Liver (tissue), 10 donors: ENCODE measurements at places on chromosomes 6 and 20. TPM values are rescaled to one million over a fixed set of nuclear protein-coding genes. Genes with fewer than 3 reads are reported as not detected.

ULBP2 gene
- 0.14 TPM for total RNA-seq

PTGIS gene
- 2.4 TPM for total RNA-seq

C2 gene
- 354 TPM for total RNA-seq

CLVS2 gene
- total RNA-seq, result 0.25 TPM

PRDM1 gene
- 0.37 TPM for total RNA-seq

LST1 gene
- total RNA-seq, result 24.6 TPM

SLC22A16 gene
- 0.08 TPM for total RNA-seq

SSTR4 gene
- total RNA-seq, result not detected

DNA sequence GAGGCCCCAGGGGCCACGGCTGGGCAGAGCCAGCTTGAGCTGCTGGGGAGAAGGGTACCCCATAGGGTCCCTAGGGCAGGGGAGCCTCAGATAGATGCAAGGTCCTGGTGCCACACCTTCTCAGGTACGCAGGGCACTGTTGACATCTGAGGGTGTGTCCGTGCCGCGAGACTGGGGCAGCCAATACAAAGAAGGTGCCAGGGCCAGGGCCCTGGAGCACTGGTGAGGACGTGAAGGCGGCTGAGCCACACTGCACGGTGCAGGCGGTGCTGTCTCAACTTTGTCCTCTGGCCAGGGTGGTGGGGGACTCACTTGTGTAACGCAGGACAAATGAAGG is 649 bp upstream of the LRRC73 start:
- DNase-seq, result no peak
- peaks cover 6% of the 10 kb centered on the region for H3K4me1 ChIP-seq
- H3K27ac ChIP-seq, result no peak overlapping the region
- H3K4me3 ChIP-seq, result no peak overlapping the region

DNA sequence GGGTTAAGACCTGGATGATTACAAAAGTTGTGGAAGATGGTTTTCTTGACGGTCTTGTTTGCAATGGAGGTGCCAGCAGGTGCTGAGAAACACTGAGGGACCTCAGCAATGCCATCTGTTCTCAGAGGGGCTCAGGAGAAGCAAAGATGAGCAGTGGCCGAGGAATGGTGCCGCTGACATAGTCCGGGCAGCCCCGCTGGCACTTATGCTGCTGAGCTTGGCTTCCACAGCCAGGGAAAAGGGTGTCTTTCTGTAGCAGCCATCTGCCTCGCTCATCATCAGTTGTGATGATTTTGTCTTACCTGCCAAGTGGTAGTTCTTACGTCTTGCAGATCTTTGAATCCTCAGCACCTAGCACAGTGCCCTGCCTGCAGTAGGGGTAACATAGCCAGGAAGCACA is 55.7 kb downstream of the PPP1R14C start:
- H3K27ac ChIP-seq, result no peak overlapping the region
- DNase-seq, result no peak
- H3K27me3 ChIP-seq, result no peaks in the 10 kb centered on the region
- H3K36me3 ChIP-seq, result no peaks in the 10 kb centered on the region

DNA sequence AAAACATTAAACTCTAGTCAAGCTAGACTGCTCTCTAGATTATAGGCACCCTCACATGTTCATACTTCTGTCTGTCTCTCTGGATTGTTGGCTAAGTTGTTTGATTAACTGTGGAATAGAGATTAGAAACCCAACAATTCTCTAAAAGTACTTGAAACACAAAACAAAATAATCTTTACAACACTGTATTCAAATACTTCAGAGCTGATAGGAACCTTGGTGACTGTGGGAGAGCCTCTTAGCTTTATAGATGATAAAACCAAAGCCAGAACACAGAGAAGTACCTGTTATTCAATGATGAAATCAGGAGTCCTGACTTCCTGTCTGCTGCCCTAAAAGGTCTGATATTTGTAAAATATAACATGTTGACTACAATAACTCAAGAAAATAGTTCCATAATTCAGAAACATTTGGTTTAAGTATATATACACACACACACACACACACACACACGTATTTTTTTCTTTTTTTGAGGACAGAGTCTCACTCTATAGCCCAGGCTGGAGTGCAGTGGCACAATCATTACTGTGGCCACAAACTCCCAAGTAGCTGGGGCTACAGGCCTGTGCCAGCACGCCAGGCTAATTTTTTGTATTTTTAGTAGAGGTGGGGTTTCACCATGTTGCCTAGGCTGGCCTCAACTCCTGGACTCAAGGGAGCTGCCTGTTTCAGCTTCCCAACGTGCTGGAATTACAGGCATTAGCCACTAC is 222.0 kb downstream of the FUT9 start:
- H3K36me3 ChIP-seq, result no peaks in the 10 kb centered on the region
- H3K4me3 ChIP-seq, result no peak overlapping the region
- no peak for DNase-seq
- H3K27ac ChIP-seq, result no peak overlapping the region
- H3K4me1 ChIP-seq, result no peaks in the 10 kb centered on the region

- H3K4me3 ChIP-seq, result no peak overlapping the region
- H3K27ac ChIP-seq, result no peak overlapping the region
- H3K36me3 ChIP-seq, result no peaks in the 10 kb centered on the region
- no peak for DNase-seq
- peaks cover 10% of the 10 kb centered on the region for H3K4me1 ChIP-seq
Measured at GRCh38 chr20:37911838-37912281, 8.9 kb downstream of the VSTM2L start.

- no peak overlapping the region for H3K4me3 ChIP-seq
- H3K36me3 ChIP-seq, result no peaks in the 10 kb centered on the region
- DNase-seq, result no peak
Measured at GRCh38 chr6:20741490-20741889, 207.2 kb downstream of the CDKAL1 start.

DNA sequence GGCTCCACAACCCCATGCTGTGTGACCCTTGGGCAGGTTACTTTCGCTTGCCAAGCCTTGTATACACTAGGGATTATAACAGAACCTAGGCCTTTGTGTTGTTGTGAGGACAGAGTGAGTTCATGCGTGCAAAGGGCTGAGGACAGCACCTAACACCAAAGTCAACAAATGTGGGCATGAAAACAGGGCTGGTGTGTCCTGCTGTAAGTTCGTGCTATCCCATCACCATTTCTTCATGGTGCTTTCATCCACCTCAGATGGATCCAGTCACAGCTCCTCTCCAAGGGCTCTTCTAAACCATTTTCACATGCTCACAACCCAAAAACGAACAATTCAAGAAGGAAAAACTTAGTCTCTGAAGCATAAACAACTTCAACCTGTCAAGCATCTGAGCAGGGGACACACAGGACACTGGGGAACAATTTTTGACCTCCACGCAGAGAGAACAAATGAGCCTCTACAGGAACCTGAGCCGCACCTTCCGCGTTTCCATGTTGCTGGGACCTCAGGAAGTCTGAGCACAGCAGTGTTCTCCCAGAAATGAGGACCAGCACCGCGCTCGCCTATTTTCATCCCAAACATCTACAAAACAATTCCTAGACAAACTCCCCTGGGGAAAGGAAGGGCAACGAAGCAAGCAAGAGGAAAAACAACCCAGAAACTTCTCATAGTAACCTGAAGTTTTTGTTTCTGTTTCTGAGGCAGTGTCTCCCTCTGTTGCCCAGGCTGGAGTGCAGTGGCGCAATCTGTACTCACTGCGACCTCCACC is 3.1 kb downstream of the LRP11 start:
- no peak overlapping the region for H3K4me3 ChIP-seq
- no peaks in the 10 kb centered on the region for H3K27me3 ChIP-seq
- peaks cover 27% of the 10 kb centered on the region for H3K4me1 ChIP-seq

GRCh38 chr6:166621114-166621540 is 5.9 kb downstream of the RPS6KA2 start:
- H3K27me3 ChIP-seq, result no peaks in the 10 kb centered on the region
- no peaks in the 10 kb centered on the region for H3K36me3 ChIP-seq
- no peak overlapping the region for H3K27ac ChIP-seq

- no peak overlapping the region for H3K4me3 ChIP-seq
- no peaks in the 10 kb centered on the region for H3K27me3 ChIP-seq
- H3K4me1 ChIP-seq, result no peaks in the 10 kb centered on the region
Measured at GRCh38 chr6:66179361-66179760, 472.3 kb upstream of the EYS start.

- no peaks in the 10 kb centered on the region for H3K36me3 ChIP-seq
- H3K27me3 ChIP-seq, result no peaks in the 10 kb centered on the region
- no peaks in the 10 kb centered on the region for H3K4me1 ChIP-seq
Measured at GRCh38 chr6:1762203-1762602, 152.5 kb downstream of the FOXC1 start.

GRCh38 chr20:50251992-50252511 is 61.4 kb downstream of the CEBPB start:
- no peak for DNase-seq
- no peak overlapping the region for H3K4me3 ChIP-seq
- peaks cover 38% of the 10 kb centered on the region for H3K4me1 ChIP-seq
- no peaks in the 10 kb centered on the region for H3K27me3 ChIP-seq
- H3K27ac ChIP-seq, result no peak overlapping the region

DNA sequence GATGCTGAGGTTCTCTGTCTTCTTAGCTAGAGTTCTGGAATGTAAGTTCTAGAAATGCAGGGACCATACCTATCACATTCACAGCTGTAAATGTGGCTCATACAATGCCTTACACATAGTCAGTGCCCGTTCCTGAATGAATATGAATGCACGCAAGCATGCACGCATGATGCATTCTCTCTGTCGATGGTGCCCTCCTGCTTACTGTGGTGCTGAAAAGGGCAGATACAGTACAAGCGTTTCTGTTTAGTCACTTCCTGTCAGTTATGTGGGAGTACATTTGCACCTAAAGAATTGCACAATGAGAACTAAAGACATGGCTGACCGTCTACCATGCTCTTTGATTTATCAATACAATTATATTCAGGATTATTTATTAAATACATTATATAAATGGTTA is 152.2 kb upstream of the SOX4 start:
- H3K27me3 ChIP-seq, result no peaks in the 10 kb centered on the region
- H3K4me3 ChIP-seq, result no peak overlapping the region
- H3K27ac ChIP-seq, result no peak overlapping the region
- no peaks in the 10 kb centered on the region for H3K4me1 ChIP-seq

DNA sequence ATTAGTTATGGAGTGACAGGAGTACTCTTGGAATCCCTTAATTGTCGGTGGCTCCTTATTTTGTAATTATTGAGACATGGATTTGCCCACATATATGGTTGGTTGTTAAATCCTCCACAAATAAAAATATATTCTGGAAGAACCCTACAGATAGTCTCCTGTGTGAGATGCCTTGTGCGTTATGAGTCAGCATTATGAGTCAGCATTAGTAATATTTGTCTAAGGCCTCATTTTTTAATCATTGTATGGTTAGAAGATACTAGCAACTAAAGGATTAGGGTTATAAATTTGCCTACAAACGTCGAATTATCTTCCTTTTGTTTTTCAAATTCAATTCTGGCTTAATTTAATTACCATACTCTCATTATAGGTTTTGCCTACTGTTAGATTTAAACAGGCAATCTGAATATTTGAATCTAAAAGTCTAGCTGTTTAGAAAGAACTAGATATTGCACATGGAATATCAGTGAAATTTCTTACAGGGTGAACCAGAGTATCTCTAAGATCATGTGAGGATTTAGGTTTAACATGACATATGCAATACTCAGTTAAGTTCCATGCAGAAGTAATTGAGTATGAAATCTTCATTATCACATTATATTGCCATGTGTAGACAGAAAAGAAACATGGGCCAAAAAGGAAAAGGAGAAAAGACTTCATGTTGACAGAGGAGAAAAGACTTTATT is 5.9 kb downstream of the C6orf58 start:
- no peaks in the 10 kb centered on the region for H3K36me3 ChIP-seq
- peaks cover under 1% of the 10 kb centered on the region for H3K27me3 ChIP-seq
- no peak for DNase-seq
- no peak overlapping the region for H3K4me3 ChIP-seq

GRCh38 chr6:143151381-143151780 is 90.7 kb downstream of the AIG1 start:
- H3K36me3 ChIP-seq, result peaks cover 7% of the 10 kb centered on the region
- H3K27ac ChIP-seq, result no peak overlapping the region
- H3K4me3 ChIP-seq, result no peak overlapping the region
- no peak for DNase-seq
- H3K27me3 ChIP-seq, result no peaks in the 10 kb centered on the region

- no peak for DNase-seq
- no peaks in the 10 kb centered on the region for H3K36me3 ChIP-seq
- no peak overlapping the region for H3K27ac ChIP-seq
- no peaks in the 10 kb centered on the region for H3K27me3 ChIP-seq
Measured at GRCh38 chr20:61911824-61912223, 153.9 kb downstream of the TAF4 start.

- H3K27ac ChIP-seq, result no peak overlapping the region
- H3K4me3 ChIP-seq, result peak overlapping the region; percentile 22
- DNase-seq, result peak; percentile 80
- H3K36me3 ChIP-seq, result no peaks in the 10 kb centered on the region
- H3K4me1 ChIP-seq, result peaks cover 12% of the 10 kb centered on the region
Measured at GRCh38 chr6:27753668-27754407, 158.4 kb downstream of the OR2B2 start.

GRCh38 chr20:51732096-51732791 is 35.9 kb downstream of the ATP9A start:
- H3K4me3 ChIP-seq, result no peak overlapping the region
- no peak for DNase-seq
- no peaks in the 10 kb centered on the region for H3K36me3 ChIP-seq
- no peaks in the 10 kb centered on the region for H3K27me3 ChIP-seq

DNA sequence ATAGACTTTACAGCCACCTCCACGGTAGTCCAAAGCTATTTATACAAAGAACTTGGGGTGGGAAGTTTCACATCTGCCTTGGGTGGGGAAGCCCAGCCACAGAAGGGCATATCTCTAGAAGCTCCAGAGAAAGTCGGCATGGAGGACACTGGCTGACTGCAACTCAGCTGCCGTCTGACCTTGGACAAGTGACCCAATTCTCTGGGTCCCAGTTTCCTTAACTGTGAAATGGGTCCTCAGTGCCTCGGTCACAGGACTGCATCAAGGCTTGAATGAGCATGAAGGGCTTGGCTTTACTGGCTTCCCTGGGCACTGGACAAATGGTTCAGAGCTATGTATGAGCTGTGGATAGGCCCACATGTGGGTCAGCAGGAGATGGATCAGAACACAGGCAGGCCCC is 58.6 kb downstream of the NOL4L start:
- no peak overlapping the region for H3K4me3 ChIP-seq
- H3K27me3 ChIP-seq, result no peaks in the 10 kb centered on the region
- H3K27ac ChIP-seq, result no peak overlapping the region
- H3K4me1 ChIP-seq, result peaks cover 32% of the 10 kb centered on the region
- DNase-seq, result no peak

DNA sequence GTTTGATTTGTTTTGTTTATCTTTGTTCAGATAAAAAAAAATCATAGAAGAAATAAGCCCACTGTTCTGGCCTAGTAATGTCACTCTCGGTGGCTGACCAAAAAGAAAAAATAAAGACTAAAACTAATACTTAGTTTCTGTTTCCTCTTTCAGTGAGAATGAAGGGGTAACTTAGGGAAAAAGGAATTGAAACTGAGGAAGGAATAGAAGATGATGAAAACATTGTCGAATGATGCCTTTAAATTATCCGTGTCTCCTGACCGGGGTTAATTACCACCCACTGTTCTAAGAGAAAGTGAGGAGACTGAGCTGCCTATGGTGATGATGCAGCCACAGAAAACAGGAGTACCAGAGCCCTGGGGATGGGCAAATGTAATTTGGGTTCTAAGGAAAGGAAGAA is 73.1 kb downstream of the PTCHD4 start:
- no peak overlapping the region for H3K27ac ChIP-seq
- H3K36me3 ChIP-seq, result no peaks in the 10 kb centered on the region
- H3K27me3 ChIP-seq, result peaks cover 2% of the 10 kb centered on the region

GRCh38 chr6:158558415-158559306 is 1.2 kb upstream of the TMEM181 start:
- H3K36me3 ChIP-seq, result peaks cover 2% of the 10 kb centered on the region
- H3K27me3 ChIP-seq, result no peaks in the 10 kb centered on the region
- H3K4me1 ChIP-seq, result peaks cover 18% of the 10 kb centered on the region
- H3K4me3 ChIP-seq, result no peak overlapping the region
